ENCODE measurements at places on chromosomes 16 and 17. TPM values are rescaled to one million over a fixed set of nuclear protein-coding genes. Genes with fewer than 3 reads are reported as not detected.

GRCh38 chr17:12974005-12974531, 43.8 kb downstream of the ELAC2 start:
- H3K4me1 ChIP-seq: peaks cover 10% of the 10 kb centered on the region
- peak overlapping the region; percentile 29 for H3K4me3 ChIP-seq
- H3K36me3 ChIP-seq: no peaks in the 10 kb centered on the region

- no peaks in the 10 kb centered on the region for H3K36me3 ChIP-seq
- no peak for DNase-seq
- H3K4me1 ChIP-seq: no peaks in the 10 kb centered on the region
- H3K27ac ChIP-seq: no peak overlapping the region
- no peak overlapping the region for H3K4me3 ChIP-seq
These were observed 293.8 kb downstream of the HS3ST3B1 start for GRCh38 chr17:14594690-14595089.

GRCh38 chr16:82006036-82006435, 5.2 kb downstream of the SDR42E1 start:
- H3K27ac ChIP-seq: no peak overlapping the region
- H3K27me3 ChIP-seq: no peaks in the 10 kb centered on the region
- H3K4me3 ChIP-seq: no peak overlapping the region
- no peaks in the 10 kb centered on the region for H3K36me3 ChIP-seq
- no peaks in the 10 kb centered on the region for H3K4me1 ChIP-seq

CMTM2 gene
- total RNA-seq: not detected

SOST gene
- total RNA-seq: not detected

DNA sequence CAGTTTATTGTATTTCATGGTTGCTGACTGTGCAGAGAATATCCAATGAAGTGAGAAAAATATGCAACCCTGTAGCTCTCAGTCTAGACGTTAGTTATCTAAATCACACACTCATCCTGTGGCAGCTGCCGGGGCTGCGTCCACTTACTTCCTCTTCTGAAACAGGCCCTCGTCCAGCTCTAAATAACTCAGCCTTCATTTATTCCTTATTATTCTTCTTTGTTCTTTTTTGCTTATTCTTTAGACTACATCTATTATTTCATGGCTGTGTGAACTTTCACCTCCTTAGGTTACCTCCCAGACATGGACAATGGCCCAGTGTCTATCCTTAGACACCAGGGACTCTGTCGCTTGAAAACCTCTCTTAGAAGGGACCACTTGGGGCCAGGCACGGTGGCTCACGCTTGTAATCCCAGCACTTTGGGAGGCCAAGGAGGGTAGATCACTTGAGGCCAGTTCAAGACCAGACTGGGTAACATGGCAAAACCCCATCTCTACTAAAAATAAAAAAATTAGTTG, 3.4 kb upstream of the THUMPD1 start:
- DNase-seq: no peak
- H3K36me3 ChIP-seq: no peaks in the 10 kb centered on the region
- no peaks in the 10 kb centered on the region for H3K27me3 ChIP-seq
- peaks cover 6% of the 10 kb centered on the region for H3K4me1 ChIP-seq
- H3K4me3 ChIP-seq: no peak overlapping the region
- H3K27ac ChIP-seq: no peak overlapping the region

SLC12A3 gene
- total RNA-seq: not detected

DNA sequence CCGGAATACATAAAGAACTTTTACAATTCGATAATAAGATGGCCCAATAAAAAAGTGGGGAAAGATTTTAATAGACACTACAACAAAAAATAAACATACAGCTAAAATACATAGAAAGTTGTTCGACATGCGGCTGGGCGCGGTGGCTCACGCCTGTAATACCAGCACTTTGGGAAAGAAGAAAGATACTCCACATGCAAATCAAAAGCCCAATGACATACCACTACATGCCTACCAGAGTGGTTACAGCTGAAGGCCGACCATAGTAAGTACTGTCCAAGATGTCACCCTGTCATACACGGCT, 9.3 kb downstream of the PRCD start:
- H3K4me3 ChIP-seq: no peak overlapping the region
- no peaks in the 10 kb centered on the region for H3K27me3 ChIP-seq
- peaks cover 46% of the 10 kb centered on the region for H3K4me1 ChIP-seq
- H3K27ac ChIP-seq: peak overlapping the region; percentile 51
- no peak for DNase-seq

PMFBP1 gene
- total RNA-seq: 1.4 TPM

NPB gene
- 2.6 TPM for total RNA-seq

- H3K27ac ChIP-seq: no peak overlapping the region
- no peak for DNase-seq
- H3K4me1 ChIP-seq: no peaks in the 10 kb centered on the region
- H3K4me3 ChIP-seq: no peak overlapping the region
These were observed 10.8 kb upstream of the TAOK1 start for GRCh38 chr17:29379084-29379991.

GPS2 gene
- total RNA-seq: 50.3 TPM

Measured in hepatocyte (in vitro differentiated cells).